ENCODE measurements at places on chromosomes 2 and 18.
A peak's percentile ranks its signal among the peaks of the same experiment; 100 is the strongest.

DNA sequence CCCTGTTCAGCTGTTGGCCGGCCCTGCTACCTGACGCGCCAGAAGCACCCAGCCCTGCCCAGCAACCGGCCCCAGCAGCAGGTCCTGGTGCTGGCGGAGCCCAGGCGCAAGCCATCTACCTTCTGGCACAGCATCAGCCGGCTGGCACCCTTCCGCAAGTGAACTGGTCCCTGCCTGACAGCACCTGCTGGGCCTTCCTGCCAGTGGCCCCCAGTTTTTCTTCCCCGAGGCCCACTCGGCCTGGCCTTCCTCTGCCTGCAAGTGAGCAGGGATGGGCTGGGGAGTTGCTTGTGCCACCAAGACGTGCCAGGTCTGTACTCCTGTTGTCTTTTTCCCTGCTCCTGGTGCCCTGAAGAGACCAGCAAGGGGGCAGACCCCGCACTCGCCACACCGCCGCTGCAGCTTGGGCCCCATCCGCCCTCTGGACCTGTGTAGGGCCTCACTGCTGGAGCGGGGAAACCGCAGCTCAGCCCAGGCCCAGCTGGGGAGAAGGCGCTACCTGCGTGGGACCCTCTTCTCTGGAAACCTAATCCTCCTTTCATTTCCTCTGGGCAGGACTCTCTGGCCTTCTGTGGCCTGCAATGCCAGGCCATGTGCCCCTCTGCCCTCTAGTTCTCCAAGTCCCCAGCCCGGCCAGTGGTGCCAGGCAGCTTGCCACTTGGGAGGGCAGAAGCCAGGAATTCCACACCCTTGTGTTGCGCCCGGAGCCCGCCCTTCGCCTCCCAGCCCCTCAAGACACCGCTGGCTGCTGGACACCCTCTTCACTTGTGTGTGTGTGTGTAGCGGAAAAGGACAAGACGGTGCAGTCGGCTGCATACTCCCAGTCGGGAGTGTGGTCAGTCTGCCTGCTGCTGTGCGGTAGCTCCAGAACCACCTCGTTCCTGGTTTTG, 47.0 kb downstream of the FAM168B start:
- no peak for DNase-seq

GRCh38 chr2:68878071-68878711, 7.0 kb upstream of the BMP10 start:
- no peak for DNase-seq

- no peak for DNase-seq
Measured at GRCh38 chr2:196262606-196263005, 91.2 kb upstream of the STK17B start.

DNA sequence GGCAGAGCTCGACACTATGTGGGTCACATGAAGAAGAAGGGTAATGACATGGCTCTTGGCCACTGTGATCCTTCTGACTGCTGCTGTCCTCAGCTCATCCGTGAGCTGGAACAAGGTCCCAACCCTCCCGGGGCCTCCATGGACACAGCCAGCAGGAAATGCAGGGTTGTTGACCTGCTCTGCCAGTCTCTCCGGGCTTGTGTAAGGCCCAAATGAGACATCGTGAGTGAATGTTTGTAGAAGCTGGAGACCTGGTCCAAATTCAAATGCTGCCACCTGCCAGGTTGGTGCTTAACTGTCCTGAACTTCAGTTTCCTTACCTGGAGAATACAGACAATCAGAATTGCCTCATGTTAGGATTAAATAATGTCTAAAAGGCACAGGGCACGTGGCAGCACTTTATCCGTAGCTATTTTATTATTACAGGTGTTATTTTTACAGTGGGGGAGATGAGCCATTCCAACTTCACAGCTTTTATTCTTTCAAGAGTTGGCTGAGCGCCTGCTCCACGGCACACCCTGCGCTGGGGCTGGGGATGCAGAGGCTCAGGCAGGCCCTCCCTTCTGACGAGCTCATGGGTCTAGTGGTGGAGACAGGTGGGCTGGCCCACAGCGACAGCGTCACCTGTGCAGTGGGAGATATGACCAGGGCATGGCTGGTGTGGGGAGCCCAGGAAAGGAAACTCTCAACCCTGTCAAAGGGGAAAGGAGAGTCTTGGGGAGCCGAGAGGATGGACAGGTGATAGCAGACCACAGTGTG, 15.1 kb downstream of the ARHGEF4 start:
- DNase-seq: no peak

GRCh38 chr2:164877169-164877568, 35.5 kb upstream of the COBLL1 start:
- no peak for DNase-seq

GRCh38 chr2:150526827-150527226, 39.4 kb upstream of the RND3 start:
- no peak for DNase-seq

DNA sequence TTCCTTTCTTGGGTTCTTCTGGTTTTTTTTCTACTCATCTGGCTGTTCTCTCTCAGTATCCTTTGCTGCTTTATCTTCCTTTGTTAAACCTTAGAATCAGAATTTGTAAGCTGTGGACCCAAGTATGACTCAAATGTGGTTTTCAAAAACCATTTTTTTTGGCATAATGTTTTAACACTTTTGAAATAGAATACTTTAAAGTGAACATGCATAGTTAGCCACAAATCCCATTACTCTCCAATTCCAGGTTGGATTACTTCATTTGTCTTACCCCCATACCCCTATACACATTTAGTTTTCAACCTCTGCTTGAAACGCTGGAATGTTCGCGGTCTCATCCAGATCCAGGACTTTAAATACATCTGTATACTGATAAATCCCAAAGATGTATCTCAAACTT, 29.1 kb downstream of the ALMS1 start:
- no peak for DNase-seq

DNA sequence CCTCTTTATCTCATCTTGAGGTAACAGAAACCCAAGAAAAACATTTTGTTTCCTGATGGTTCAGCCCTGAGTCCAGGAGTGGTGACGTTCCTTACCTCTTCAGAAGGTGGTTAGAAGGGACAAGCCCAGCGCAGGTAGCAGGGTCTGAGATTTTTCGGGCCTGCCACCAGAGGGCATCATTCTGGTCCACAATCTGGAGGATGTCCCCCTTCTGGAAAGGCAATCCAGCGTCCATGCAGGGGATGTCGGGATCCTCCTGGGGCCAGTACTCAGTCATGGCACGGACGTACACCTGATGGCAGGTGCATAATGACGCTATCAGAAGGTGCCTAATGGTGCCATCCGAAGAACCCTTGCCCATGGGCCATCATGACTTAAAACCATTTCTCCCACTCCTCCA, 17.7 kb downstream of the MPP4 start:
- DNase-seq: no peak

GRCh38 chr2:201363857-201364560, 6.9 kb upstream of the FLACC1 start:
- peak; percentile 58 for DNase-seq

GRCh38 chr18:21281603-21282002, 39.6 kb downstream of the GREB1L start:
- DNase-seq: no peak

- DNase-seq: no peak
Measured at GRCh38 chr18:58753976-58754375, 82.7 kb downstream of the MALT1 start.

- DNase-seq: no peak
Measured at GRCh38 chr2:241358470-241358869, 2.4 kb downstream of the FARP2 start.

DNA sequence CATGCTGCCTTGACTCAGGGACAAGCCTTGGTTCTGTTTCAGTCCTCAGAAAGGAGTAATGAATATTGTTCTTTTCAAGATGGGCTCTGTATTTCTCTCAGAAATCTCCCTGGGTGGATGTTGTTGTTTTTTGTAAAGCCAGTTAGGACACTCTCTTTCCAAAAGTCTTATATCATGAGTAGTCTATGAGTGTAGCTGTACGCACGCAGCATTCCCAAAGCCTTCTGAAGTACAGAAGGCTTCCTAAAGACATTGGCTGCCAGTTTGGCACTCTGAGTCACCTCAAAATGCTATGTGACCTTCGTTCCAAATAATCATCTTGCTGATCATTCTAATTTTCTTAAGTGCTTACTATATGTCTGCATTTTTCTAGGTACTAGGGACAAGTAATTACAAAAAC, 16.7 kb upstream of the GTF2A1L start:
- DNase-seq: no peak

DNA sequence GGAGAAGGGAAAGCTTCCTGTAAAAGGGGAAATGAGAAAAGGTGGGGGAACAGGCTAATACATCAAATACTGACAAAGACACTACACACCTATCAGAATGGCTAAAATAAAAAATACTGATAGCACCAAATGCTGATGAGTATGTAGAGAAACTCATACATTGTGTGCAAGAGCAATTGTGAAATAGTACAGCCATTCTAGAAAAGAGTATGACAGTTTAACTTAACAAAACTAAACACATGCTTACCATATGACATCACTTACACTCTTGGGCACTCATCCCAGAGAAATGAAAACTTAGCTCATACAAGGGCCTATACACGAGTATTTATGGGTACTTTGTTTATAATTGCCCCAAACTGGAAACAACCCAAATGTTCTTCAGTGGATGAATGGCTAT, 53.4 kb downstream of the ZNF638 start:
- no peak for DNase-seq

Measured in HL-60 (cell line).